ENCODE measurements at places on chromosomes 12 and 14.

GRCh38 chr12:89521364-89522223, 3.0 kb downstream of the GALNT4 start:
- DNase-seq = no peak

DNA sequence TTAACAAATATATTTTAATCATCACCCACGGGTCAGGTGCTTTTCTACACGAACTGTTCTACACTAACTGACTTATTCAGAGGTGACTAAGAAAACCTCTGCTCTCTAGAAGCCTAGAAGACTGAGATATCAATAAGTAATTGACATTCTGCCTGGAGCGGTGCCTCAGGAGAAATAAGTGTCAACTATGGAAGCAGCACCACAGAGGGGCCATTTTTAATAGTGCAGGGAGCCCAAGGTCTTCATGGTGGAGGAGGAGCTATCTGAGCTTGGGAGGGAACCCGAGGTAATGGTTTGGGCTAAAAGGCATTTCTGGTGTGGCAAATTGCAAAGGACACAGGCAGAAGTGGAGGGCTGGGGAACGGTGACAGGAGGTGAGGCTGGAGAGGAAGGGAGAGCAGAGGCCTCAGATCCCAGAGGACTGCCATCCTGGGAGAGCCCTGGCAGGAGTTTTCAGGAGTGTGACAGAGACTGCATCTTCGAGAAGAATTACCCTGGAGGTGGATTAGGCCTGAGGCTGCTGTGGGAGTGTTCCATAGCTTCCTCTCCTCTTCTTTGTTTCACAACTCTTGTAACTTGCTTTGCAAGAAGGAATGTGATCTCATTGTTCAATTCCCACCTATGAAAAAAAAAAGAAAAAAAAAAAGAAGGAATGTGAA, 123.1 kb downstream of the NPAS3 start:
- no peak for DNase-seq

DNA sequence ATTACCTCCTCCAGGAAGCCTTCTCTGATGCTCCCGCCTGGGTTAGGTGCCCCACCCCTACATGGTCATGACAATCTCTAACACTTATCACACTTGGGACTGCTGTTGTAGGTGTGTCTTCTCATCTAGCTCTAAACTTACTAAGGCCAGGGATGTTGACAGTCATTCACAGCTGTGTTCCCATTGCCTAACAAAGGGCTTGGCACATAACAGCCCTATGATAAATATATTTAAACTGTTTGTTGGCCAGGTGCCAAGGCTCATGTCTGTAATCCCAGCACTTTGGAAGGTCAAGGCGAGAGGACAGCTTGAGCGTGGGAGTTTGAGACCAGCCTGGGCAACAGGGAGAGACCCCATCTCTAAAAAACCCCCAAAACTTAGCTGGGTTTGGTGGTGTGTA, 98.8 kb upstream of the RGS6 start:
- no peak for DNase-seq

DNA sequence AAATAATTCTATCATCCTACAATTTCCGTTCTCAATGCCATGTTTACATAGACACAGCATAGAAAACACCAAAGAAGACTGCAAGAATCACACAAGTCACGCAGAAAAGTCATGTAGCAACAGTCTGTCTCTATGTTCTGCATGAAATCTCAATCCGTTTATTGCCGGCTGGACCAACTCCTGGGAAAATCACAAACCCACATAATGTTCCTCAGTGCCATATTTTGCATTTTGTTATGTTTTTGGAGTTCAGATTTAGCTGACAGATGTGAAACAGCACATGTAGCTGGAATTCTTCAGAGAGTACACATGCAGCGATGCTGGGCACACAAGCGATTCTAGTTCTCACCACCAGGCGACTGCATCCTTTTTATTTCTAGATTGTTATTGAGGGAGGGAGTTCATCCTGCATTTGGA, 193.1 kb downstream of the APAF1 start:
- DNase-seq = peak; percentile 27

DNA sequence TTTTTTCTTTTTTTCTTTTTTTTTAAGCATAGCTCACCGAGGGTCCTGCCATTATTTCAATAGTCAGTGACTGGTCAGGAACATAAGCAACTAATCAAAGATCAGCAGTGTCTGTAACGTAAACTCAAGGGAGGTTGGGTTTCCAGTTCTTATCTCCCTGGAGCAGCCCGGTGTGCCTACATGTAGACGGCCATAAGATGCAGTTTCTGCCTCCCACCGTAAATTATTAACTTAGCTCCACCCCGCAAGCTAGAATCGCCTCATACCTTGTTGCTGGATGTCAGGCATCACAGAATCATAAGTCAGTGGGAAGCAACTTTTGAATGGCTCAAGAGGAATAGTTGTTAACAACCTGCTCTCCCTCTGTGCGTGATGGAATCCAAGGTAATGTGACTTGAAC, at the start of gene MYO1H:
Gene MYO1H (plus strand): TSS at position 312 of the 400 bp plus-strand sequence. CDS start 61 bp downstream, at position 373.
- DNase-seq = no peak

- peak; percentile 43 for DNase-seq
These were observed 6.4 kb upstream of the CCDC60 start for GRCh38 chr12:119328111-119328510.

DNA sequence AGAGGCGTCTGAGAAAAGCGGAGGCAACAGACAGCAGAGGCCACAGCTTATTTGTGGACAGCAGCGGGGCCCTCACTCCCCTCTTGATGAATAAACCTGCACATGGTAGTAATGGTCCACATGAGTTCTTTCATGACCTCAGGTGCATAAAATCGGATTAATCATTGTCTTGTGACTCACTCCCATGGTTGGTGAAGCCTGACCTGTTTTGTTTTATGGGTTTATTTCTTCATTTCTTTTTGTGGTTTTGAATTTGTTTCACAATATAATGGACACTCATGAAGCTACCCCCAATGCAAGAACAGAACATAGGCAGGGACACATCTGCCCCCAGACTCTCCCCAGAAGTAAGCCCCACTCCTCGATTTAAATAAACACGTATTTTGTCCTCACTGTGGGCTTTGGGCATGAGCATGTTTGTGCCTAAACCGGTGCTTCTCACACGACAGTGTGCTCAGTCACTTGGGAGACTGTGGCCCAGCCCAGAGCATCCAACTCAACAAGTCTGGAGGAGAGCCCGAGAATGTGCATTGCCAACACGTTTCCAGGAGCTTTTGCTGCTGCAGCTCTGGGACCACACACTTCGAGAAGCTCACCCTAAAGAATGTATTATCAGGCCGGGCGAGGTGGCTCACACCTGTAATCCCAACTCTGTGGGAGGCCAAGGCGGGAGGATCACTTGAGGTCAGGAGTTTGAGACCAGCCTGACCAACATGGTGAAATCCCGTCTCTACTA, 116.1 kb downstream of the SCARB1 start:
- DNase-seq = peak; percentile 72

DNA sequence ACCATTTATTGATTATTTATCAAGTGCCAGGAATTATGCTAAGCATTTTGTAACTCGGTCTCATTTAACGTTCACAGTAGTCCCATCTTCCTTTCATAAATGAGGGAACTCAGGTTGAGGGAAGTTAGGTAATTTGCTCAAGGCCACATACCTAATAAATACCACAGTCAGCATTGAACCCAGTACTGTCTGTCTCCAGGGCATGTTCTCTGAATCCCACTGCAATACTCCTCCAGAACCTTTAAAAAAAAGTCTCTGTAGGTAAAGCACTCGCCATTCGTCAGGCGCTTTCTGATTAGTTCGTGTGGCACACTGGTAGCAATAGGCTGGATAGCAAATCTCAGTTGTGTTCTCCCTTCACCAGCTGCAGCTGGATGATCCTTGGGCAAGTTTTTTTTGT, 14.3 kb downstream of the SLC17A8 start:
- no peak for DNase-seq

GRCh38 chr14:102225386-102225785, 79.6 kb downstream of the MOK start:
- DNase-seq = no peak

DNA sequence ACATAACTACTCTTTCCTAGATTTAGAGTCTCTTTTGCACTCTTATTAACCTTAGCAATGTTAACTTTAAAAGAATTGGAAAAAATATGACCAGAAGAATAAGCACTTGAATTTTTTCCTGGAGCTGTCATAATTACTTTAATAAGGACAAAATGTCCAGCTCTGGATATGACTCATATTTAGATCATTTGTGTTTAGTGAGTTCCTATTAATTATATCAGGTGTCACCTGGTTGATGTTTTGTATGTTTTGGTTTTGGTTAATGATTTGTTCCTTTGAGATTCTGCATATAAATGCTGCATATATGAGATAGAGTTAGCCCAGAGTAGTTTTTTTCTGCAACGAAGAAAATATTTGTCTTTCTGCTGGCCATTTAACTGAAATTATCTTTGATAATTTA, 5.1 kb downstream of the CLECL1 start:
- DNase-seq = no peak

DNA sequence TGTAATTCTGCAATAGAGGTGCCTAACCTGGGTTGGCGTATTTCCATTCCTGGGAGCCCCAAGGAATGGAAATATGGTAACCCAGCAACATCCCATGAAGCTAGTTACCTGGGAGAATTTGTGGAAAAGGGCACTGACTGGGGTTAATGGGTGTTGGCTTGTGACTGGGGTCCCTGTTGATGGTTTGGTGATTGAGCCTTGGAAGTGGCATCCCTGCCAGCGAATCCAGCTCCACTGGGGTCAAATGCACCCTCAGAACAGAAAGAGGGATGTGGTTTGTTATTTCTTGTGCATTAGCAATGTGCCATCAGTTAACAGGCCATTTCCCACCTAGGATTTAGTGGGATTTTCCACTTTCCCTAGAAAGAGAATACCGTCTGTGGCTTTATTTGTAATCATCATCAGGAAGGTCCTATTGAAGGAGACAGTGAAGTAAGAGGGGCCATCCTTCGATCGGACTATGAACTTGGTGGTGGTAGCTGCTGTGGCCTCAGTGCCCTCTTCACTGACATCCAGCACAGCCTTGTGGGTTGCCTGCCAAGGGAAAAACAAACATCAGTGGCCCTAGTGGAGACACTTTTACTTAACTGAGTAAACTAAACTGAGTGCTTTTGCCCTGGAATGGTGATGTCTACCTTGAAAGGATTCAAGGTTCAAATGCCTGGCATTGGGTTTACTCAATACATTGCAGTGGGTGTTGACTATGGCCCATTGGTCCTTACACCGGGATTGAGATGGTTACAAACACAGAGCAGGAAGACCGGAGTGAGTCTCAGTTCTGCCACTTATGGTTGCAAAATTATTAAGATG, 10.4 kb upstream of the SERPINA11 start:
- DNase-seq = no peak

GRCh38 chr12:57491393-57492280, 3.8 kb downstream of the MARS1 start:
- DNase-seq = peak; percentile 69

GRCh38 chr14:100295376-100296105, 10.7 kb downstream of the SLC25A29 start:
- DNase-seq = no peak

GRCh38 chr12:124278389-124279101, 16.3 kb upstream of the RFLNA start:
- DNase-seq = no peak

- no peak for DNase-seq
These were observed 34.1 kb upstream of the FZD10 start for GRCh38 chr12:130127912-130128789.

DNA sequence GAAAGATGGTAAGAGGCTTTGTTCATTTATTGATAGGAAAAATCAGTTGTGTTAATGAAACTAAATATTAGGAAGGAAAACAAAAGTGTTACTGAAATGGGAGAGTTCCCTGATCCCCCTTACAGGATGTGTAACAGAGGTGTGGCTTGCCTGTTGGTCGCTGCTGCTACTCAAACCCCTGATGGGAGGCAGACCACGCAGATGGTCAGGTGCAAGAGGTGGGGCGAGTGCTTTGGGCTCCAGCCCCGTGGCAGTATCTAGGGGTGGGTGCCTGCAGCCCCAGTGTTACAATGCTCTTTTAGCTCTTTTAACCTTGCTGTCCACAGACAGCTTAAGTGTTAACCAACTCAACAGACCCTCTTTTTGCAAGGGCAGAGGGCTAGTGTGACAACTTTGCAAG, 319.6 kb upstream of the DCN start:
- no peak for DNase-seq

GRCh38 chr12:3098436-3098835, 21.3 kb downstream of the TSPAN9 start:
- DNase-seq = no peak

- DNase-seq = no peak
These were observed 1.9 kb downstream of the FAM186A start for GRCh38 chr12:50394469-50395029.

- DNase-seq = peak; percentile 57
These were observed 80.8 kb downstream of the GALNT9 start for GRCh38 chr12:132248453-132249167.

DNA sequence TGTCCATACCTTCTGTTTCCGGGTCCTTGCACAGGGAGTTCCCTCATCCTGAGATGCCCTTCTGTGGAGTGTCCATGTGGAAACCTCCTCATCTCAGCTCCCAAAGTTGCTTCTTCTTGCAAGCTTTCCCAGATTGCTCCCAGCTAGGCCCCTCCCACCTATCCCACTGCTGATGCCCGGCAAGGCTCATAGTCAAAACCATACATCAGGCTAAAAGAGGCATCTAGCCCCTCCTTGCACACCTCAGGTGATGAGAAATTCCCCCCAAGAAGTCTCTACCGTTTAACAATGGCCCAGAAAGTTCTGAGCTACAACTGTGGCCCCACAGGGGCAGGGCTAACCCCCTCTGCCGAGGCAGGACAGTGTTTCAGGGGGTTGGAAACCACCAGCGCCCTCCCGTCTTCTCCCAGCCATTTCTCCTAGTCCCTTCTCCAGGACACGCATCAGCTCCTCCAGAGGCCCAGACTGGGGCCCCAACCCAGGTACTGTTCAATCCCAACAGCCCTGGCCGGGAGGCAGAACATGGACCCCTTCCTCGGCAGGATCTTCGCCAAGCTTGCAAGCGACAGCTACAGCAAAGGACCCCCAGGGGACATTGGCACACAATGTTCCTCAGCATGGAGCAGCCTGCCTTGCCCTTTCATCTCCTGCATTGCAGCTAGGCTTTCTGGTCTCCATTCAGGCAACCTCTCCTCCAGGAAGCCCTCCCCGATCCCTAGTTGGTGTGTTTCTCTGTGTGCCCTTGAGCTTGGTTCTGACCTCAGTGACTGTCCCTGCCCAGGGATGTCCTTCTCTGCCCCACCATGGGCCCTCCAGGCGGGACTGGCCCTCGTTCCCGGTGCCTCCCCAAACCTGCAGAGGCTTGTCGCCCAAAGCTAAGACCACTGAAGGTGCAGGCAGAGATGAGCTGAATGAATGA, 4.5 kb upstream of the BEGAIN start:
- DNase-seq = no peak

- DNase-seq = no peak
These were observed 43.5 kb downstream of the BEGAIN start for GRCh38 chr14:100543471-100544455.

DNA sequence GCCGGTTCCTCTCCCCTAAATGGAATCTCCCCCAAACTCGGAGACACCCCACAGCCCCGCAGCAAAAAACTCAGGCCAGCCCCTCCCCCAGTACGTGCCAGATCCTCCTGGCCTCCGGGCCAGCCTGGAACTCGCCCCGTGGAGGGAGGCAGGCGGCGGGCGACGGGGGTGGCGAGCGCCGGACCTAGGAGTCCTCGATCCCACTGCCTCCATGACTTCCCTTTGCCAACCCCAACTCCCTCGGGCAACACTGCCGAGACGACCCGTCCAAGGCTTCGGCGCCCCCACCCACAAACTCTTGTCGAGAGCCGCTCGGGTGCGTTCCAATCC, 400 bp downstream of the ADCY6 start:
- DNase-seq = no peak

- no peak for DNase-seq
These were observed 376 bp downstream of the INSM2 start for GRCh38 chr14:35534208-35534872.
